ENCODE measurements at places on chromosomes 6 and 20.

GRCh38 chr6:53691252-53691651, 25.7 kb upstream of the KLHL31 start:
- DNase-seq: no peak

- no peak for DNase-seq
Measured at GRCh38 chr6:49890988-49891387, 24.7 kb upstream of the CRISP1 start.

GRCh38 chr6:129500958-129501739, 208.8 kb downstream of the ARHGAP18 start:
- DNase-seq: no peak

GRCh38 chr20:51732096-51732791, 35.9 kb downstream of the ATP9A start:
- no peak for DNase-seq

DNA sequence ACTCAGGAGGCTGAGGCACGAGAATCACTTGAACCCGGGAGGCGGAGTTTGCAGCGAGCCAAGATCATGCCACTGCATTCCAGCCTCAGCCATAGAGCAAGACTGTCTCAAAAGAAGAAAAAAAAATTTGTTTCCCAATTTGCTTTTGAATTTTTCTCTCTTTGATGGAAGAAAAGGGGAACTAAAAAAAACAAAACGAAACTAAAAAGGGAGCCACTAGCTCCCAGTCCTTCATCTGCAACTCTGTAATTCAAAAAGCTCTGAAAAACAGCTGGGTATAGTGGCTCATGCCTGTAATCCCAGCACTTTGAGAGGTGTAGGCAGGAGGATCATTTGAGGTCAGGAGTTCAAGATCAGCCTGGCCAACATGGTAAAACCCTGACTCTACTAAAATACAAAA, 9.5 kb downstream of the OVOL2 start:
- no peak for DNase-seq

- no peak for DNase-seq
Measured at GRCh38 chr6:10175362-10175761, 239.5 kb downstream of the TFAP2A start.

- no peak for DNase-seq
Measured at GRCh38 chr6:158910484-158911440, 89.2 kb downstream of the RSPH3 start.

GRCh38 chr6:165481921-165482320, 172.5 kb upstream of the C6orf118 start:
- DNase-seq: no peak

- no peak for DNase-seq
Measured at GRCh38 chr6:121823437-121823851, 388.0 kb downstream of the GJA1 start.

DNA sequence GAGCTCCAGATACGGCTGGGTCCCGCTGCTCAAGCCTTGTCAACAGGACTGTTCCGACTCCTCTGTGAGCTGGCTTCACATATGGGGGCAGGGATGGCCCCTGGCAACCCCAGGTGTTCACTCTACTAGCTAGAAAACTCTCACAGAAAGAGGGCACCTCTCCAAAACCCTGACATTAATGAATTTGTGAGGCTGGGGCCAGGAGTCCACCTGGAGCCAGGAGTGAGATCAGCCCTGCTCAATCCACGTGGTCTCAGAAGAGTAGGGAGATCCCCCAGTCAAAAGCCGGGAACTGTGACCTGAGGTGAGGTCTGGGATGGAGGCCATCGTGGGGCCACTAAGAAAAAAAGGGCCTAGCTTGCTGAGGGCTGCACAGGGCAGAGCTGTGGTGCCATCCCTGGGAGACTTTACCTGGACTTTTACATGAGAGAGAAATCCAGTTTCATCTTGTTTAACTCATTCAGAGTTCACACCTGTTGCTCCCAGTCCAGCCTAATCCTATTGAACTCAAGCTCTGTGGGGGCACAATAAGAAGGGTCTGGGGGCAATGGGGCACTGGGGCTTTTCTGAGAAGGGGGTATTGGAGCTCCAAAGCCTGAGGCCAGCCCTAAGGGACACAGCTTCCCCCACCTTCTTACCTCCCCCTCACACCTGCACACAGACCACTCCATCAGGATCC, 144.3 kb upstream of the MLN start:
- DNase-seq: no peak

GRCh38 chr6:170027647-170028043, 263.2 kb downstream of the DLL1 start:
- no peak for DNase-seq

DNA sequence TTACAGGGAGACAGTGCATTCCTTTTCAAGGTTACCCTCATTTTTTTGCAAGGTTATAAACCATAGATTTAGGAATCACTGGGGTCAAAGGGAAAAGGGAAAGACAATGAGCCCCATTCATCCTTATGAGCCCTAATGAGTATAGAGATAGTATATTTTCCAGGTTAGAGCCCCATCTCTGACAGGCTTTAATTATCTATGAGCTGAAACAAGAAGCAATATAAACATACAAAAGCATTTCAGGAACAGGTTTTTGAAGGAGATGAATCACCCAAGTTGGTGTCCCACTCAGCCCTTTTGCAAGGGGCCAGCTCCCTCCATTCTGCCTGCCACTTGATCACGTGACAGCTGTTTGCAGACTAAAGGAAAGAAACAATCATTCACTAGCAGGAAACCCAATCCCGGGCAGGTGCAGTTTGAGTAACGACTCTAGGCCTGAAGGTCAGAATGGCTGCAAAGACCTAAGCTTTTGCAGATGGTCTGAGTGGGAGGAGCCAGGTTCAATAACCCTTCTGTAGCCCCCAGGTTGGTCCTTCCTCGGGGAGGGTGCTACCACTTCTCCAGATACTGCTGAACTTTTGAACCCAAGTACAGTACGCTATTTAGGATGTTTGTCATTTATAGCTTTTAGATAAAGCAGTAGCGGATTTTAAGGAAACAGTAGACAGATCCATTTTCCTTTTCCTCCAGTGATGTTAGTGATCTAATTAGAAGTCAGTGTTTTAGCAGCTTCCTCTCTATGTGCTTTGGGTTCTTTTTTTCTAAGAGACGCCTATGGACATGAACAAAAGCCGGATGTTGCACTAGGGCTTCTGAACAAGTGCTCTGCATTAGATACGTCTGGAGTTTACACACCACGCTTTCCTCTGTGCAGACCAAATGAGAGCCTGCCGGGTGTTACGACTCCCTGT, 253.2 kb downstream of the SOX4 start:
- peak; percentile 47 for DNase-seq

All from inflammatory macrophage (primary cell).